Heart right ventricle (tissue), 16 donors: ENCODE measurements at places on chromosomes 5 and 9.

GRCh38 chr5:174096619-174097018, 51.1 kb downstream of the NSG2 start:
- DNase-seq = no peak

DNA sequence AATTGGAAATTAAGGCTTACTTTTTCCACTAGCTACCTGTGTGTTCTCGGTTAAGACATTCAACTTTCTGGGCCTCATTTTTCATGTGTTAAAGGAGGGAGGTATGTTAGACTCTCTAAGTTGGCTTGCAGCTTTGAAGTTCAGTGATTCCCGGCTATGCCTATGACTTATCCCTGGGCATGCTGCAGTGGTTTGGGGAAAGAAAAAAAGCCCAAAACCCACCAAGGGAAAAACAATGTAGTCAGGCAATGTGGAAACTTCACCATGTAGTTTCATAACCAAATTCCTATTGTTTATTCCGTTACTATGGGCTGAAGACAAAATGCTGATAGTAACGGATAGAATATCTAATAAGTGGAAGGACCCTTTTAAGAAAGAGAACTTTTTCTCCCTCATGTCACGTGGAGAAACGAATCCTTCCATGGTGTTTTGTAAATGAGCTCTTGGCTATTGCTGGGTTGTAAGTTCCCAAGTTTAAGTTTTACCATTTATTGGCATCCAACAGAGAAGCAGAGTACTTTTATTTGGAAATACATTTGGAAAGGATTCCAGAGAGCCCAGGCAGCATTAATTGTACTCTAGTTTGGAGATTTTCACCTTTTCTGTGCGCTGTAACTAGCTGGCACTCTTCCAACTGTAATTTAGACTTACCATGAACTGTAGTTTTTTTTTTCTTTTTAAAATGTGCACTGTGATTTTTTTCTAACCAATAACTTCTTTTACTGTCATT, 84.9 kb upstream of the MPDZ start:
- no peak for DNase-seq

- DNase-seq = no peak
Measured at GRCh38 chr5:112390327-112390726, 28.8 kb downstream of the EPB41L4A start.

DNA sequence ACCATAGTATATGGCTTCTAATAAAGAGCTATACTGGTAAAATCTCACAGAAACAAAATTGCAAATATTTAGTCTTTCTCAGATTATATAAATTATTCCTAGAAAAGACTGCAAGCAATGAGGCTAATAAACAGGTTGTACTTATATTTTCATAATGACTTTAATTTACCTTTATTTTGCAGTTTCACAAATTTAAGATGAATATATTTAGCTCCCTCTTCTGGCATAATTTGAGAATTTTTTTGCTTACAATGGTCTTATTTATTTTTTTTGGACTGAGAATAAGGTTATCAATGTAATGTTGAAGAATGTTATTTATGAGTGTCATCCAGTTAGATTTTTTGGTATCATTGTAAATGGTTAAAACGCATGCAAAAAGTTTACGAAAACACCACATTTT, 56.7 kb downstream of the PIK3R1 start:
- DNase-seq = no peak

GRCh38 chr5:104355350-104355749, 792.8 kb upstream of the NUDT12 start:
- no peak for DNase-seq

GRCh38 chr9:99573886-99574285, 247.8 kb upstream of the NR4A3 start:
- DNase-seq = no peak

DNA sequence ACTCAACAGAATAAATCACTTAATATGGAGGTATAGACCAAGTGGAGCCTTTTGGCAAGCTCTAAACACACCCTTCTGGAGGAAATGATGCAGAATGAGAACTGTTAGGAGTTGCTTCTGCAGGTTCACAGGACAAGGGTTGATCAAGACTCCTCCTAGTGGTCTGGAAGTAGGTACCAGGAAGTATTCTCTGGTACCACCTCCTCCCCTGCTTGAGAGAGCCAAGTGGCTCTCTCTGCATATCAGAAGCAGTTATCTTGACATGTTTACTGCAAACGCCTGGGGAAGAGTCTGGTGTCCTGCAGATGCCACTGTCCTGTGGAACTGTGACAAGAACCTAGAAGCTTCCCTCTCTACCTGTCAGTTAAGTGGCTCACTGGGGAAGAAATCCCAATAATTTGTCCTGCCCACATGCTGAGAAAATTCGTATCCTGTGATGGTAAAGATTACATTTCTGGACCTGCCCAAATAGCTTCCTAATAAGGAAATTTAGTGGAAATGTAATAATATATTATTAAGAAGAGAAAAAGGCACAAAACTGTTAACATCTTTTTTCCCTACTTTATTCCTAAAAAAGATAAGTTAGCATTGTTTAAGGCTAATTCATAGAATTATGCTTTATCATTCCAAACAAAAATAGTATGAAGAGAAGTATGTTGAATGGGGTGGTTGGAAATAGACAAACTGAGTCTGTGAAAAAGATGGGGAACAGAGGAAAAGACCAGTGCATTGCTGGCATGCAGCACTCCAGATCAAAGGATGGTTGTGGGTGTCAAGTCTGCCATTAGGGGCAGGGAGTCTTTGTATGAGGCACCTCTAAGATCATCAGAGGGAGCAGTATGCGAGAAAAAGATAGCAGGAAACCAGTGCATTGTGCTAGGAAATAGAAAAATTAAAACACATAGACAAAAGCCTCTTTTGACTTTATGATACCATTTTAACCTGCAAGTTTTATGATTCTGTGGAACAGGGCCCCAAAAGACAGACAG, 118.8 kb downstream of the CDC42SE2 start:
- DNase-seq = no peak

- DNase-seq = no peak
Measured at GRCh38 chr5:145847499-145848497, 12.7 kb upstream of the PRELID2 start.

DNA sequence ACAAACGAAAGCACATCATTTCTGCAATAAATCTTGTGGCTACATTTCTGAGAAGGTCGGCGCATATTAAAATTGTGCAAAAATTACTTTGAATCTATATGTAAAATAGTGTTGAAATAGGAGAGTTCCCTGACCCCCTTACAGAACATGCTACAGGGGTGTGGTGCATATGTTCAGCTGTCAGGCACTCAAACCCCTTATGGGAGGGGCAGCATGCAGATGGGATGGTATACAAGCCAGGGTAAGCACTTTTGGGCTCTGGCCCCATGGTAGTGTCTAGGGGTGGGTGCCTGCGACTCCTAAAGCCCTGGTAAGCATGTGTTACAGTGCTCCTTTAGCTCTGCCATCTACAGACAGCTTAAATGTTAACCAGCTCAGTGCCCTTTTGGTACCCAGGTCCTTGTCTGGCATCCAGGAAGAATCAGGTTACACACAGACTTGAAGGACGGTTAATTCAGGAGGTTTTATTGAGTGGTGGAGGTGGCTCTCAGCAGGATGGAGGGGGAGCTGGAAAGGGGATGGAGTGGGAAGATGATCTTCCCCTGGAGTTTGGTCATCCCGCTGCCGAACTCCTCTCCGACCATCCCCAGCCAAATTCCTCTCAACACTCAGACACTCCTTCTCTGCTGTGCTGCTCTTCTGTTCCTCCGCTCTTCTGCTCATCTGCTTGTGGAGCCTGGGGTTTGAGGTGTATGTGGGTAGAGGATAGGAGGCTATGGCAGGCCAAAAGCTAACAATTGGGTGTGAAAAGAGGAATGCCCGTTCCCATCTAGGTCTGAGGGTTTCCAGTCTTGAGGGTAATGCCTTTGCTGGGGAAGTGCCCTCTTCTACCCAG, 84.6 kb upstream of the RASEF start:
- DNase-seq = no peak

DNA sequence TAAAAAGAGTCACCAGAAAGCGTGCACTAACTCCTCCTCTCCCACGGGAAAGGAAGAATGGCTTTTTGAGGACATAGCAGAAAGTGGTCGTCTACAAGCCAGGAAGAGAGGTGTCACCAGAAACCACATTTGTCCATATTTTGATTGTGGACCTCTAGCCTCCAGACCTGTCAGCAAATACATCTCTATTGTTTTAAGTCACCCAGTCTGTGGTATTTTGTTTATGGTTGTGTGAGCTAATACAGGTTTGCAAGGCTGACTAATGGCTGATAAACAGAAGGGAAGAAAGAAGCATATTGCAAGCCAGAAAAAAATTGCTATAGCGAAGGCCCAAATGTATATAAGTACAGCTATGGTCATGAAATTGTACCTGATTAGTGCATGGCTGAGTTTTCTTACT, 21.4 kb downstream of the WDR70 start:
- no peak for DNase-seq

GRCh38 chr5:170285181-170285580, 12.4 kb downstream of the LCP2 start:
- DNase-seq = no peak

DNA sequence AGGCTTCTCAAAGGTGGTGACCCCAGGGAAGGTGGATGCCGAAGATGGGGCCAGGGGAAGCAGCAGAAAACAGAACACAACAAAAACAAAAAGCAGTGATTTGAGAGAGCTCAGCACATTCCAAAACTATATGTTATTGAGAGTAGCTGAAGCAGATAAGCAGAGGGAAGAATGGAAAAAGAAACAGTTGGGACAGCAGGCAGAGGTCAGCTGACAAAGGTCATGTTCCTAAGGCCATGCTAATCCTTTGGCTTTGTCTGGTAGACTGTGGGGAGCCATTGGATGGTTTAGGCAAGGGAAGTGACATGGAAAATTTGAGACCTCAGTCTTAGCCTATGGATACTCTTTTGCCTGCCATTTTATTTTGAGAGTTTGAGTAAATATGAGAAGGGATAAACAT, 14.5 kb downstream of the DMGDH start:
- no peak for DNase-seq
